ENCODE measurements at places on chromosomes 1 and 21.

DNA sequence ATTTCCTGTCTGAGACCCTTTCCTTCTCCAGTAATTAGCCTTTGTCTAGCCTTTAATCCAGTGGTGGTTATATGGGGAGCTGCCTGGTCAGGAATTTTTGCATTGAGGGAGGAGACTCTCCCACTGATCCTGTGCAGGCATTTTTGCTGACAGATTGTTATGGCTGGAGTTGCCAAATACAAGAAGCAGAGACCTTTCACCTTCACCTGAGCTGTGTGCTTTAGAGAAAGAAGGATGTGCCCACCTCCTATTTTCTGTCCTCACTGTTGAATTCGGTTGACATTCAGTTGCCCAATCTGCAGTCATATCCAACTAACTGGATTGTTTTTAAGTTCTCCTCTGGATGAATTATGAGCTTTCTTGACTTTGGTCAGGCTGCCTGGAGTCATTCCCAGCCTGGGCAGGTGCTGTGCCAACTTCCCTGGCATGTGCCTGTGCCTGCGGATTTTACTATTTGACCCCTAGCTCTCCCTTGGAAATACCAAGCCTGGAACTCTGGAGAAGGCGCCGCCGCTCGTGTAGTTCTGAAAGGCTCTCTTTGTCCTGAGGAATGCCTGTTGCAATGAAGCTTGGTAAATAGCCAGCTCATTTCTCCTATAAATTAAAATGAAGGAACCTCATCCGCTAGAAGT is 143.9 kb downstream of the NOS1AP start:
- DNase-seq: no peak

DNA sequence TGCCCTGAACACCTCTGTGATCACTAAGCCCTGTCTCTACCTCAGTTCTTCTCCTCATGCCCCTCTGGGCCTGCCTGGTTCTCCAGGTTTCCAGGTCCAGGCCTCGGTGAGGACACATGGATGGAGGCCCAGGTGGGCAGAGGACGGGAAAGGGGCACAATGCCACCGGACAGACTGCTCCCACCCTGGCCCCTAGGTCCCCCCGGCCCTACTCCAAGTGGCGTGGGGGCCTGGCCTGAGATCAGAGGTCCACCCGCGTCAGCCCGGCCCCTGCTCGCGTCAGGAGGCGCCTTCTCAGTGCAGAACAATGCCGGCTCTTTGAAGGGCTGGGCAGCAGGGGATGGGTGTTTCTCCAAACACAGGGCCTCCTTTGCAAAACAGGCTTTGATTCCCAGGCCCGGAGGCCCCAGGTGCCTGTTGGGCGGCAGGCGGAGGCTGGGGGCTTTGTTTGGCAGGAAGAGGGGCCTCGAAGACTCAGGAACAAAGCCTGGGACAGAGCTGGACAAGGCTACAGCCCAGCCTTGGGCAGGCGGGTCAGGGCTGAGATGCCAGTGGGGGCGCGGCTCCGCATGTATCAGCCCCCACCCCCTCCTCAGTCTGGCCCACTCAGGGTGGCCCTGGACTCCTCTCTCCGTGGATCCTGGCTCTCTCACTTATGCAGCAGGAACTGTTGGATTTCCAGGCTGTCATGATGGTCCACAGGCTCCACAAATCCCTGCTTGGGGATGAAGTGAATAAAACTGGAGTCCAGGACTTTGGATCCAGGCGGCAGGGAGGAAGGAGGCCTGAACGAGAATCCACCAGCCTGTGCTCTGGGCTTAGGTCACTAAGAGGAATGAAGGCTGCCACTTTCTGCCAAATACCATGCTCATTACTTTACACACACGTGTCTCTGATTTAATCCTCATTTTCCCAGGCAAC is 77.4 kb upstream of the SLC2A1 start:
- no peak for DNase-seq

- DNase-seq: no peak
Observed at GRCh38 chr1:5595531-5596170, 396.6 kb downstream of the NPHP4 start.

DNA sequence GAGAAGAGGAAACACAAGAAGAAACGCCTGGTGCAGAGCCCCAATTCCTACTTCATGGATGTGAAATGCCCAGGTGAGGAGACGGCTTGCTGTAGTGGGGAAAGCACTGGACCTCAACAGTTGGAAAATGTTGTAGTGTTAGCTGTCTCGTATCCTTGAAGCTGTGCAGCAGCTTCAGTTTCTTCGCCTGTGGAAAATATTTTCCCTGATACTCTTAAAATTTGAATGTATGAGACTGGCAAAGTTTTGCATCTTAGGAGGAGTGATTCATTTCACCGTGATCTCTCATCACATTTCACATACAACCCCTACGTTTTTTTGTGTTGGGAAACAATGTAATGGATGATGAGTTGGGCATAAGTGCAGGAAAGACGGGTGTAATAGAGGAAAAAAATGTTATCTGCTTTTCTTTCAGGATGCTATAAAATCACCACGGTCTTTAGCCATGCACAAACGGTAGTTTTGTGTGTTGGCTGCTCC is 629 bp downstream of the RPS27 start:
- no peak for DNase-seq

DNA sequence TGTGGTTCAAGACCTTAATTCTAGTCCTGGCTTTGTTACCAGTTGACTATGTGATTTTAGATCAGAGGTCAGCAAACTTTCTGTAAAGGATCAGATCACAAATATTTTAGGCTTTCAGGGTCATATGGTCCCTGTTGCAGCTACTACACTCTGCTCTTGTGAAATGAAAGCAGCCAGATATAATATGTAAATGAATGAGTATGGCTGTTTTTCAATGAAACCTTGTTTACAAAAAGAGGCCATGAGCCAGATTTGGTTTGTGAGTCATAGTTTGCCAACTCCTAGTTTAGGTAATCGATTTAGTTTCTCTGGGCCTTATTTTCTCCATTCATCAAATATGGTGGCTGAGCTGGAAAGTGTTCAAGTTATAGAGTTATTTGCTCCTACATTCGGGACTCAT is 346.7 kb downstream of the NUF2 start:
- no peak for DNase-seq
